ENCODE measurements at places on chromosomes 4 and X. TPM values are rescaled to one million over a fixed set of nuclear protein-coding genes. Genes with fewer than 3 reads are reported as not detected.

The LINC00632 gene
- total RNA-seq, result 2.3 TPM

The CYLC1 gene
- total RNA-seq, result not detected

The SPRY1 gene
- 15.0 TPM for total RNA-seq

The TXK gene
- 1.1 TPM for total RNA-seq
